ENCODE measurements at places on chromosomes 1 and 21.

- DNase-seq: no peak
Observed at GRCh38 chr1:201022820-201023516, 546 bp downstream of the KIF21B start.

DNA sequence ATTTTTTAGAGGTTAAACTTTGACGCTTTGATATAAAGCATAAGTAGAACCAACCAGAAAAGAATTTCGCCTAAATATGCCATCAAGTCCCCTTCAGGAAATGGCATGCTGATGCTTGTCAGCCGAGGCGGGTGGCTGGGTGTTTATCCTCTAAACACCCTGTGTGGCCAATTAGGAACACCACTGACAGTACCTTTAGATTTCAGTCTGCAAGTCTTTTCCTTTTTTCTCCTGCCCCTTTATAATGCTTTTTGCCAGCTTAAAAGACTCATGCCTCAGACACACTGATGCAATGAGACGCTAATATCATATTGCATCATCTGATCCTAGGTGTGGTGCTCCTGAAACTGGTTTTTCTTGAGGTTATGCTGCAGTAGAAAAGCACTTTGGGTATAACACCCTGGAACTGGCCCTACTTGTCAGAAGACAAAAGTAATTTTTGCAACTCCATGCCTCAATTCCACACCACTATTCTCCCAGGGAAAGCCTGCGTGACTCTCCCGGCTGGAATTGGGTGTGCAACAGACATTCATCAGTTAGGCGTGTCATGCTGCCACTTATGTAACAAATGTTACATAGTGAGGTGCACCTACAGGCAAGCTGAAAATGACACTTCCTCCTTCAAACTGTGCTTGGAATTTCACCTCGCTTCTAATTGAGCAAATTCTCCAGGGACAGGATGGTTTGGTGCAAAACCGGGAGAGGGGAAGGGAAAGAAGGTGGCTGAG, 2.0 kb upstream of the RCC2 start:
- DNase-seq: no peak

- no peak for DNase-seq
Observed at GRCh38 chr1:89894210-89895201, 73.7 kb downstream of the LRRC8D start.

- DNase-seq: no peak
Observed at GRCh38 chr21:36479415-36480402, at the start of gene CLDN14. Gene CLDN14 (minus strand): TSS chr21:36480122. CDS start chr21:36461695, 18,427 bp downstream.

- no peak for DNase-seq
Observed at GRCh38 chr21:33640697-33641351, 717 bp downstream of the CRYZL1 start.

DNA sequence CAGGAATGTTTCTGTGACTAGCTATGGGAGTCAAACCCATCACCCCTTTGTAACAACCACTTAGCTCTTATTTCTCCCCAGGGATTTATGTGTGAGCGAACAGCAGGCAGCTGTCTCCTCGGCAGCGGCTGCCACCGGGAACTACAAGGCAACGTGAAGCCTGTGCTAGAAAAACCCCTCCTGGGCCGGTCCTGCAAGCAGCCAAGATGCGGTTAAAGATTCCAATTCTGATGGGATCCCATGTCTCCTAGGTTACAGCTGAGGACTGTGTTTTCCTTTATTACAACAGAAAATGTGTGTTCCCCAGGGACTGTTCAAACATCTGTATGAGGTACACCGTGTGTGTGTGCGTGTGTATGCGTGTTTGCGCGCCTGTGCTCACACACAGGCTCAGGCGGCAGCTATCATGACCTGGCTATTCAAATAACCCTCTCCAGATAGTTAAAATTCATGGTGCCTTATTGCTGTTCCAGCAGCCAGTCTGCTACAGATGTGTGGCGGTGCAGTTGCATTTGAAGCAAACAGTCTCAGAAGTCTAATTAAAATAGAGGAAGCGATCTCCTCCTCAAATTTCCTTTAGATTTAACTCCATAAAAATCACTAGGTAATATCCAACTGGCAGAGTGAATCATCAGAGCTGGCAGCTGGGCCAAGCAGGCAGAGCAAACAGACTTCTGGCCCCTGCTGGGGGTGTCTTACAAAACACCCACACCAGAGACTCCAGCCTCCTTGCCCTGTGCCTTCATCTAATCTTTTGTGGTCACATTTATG, 68.0 kb downstream of the LMX1A start:
- DNase-seq: no peak

DNA sequence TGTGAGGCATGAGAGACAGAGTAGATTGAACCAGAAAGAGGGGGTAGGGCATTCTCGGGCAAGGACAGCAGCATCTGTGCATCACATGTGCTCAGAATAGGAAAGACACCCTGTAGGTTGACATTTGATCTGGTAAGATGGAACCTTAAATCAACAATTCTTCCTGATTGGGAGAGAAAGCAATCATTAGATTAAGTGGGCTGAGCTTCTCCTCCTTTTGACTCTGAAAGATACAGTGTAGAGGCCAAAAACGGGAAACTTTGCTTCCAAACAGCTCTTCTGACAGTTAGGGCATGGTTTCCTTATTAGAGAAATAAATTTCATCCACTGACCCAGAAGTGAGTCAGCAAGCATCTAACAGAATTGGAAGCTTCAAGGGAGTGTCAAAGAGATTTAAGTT, 9.7 kb downstream of the KIF14 start:
- DNase-seq: peak; percentile 85

GRCh38 chr1:206498685-206499084, 8.6 kb upstream of the RASSF5 start:
- DNase-seq: no peak

GRCh38 chr1:159827102-159827490, 423 bp downstream of the SLAMF8 start:
- no peak for DNase-seq

GRCh38 chr1:236311040-236311439, 29.3 kb upstream of the ERO1B start:
- DNase-seq: no peak

- DNase-seq: no peak
Observed at GRCh38 chr1:34331020-34331926, 154.6 kb downstream of the C1orf94 start.

DNA sequence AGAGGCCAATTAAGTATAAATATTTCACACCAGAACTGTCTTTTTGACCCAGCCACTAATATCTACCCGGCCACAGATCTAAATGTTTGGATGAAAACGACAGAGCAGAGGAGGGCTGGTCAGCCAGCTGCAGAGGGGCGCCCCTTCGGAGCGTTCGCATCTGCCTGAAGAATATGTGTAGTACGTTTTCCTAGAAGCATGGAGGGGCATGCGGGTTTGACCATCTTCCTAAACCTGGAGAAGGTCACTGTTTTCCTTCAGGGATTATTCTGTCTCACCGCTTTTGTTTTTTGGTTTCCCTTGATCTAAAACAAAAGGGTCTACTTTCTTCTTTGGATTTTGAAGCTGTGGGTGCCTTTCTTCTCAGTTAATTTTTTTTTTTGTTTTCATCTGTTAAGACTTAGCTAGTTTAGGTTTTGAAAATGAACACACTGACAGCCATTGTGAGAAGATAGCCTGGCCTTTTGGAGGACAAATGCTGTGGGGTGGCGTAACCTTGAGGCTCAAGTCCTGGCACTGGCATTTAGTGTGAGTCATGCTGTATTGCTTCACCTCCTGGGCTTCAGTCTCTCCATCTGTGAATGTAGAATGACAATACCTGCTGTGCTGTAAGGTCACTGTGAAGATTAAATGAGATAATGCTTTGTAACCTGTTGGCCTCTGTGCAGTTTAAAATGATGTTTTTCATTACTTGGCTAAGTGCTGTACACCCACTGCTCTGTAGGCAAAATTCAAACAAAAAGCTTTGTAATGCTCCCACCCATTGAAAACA, 74.1 kb upstream of the IRF2BP2 start:
- no peak for DNase-seq

DNA sequence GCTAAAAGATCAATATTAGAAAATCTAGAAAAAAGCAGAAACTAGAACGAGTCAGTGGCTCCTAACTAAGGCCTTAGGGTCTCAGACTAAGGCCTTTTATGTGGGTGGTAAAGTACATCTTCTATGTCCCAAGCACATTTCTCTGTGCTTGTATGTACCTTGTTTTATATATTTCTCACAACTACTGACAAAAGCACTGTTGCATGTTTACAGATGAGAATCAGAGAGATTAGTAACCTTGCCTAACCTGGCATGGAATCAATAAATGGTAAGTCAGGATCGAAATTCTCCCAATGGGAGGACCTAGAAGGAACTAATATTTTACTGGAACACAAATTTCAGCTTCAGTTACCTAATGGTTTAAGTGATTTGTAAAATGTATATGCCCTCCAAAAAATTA, 160.9 kb downstream of the FGGY start:
- no peak for DNase-seq

DNA sequence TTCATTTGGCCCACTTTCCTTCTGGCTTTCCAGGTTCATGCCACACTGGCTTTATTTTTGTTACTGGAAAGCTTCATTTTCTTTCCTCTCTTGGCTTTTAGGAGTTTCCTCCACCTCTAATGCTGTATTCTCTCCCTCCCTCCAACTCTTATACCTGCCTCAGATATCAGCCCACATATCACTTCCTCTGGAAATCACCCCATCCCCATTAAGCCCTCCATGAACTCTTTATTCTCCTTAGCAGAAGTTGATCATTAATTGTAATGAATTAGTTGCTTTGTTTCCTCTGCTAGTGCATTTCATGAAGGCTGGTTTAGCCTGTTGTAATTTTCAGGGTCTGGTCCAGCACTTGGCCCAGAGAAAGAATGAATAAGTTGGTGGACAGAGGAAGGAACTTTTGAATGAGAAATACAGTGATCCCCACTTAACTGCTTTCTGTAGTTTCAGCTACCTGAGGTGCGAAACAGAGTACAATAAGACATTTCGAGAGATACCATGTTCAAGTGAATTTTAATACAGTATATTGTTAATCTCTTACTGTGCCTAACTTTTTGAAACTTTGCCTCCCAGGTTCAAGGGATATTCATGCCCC, 1.7 kb downstream of the SOAT1 start:
- DNase-seq: no peak

GRCh38 chr1:158992787-158993312, 16.9 kb upstream of the IFI16 start:
- DNase-seq: no peak

DNA sequence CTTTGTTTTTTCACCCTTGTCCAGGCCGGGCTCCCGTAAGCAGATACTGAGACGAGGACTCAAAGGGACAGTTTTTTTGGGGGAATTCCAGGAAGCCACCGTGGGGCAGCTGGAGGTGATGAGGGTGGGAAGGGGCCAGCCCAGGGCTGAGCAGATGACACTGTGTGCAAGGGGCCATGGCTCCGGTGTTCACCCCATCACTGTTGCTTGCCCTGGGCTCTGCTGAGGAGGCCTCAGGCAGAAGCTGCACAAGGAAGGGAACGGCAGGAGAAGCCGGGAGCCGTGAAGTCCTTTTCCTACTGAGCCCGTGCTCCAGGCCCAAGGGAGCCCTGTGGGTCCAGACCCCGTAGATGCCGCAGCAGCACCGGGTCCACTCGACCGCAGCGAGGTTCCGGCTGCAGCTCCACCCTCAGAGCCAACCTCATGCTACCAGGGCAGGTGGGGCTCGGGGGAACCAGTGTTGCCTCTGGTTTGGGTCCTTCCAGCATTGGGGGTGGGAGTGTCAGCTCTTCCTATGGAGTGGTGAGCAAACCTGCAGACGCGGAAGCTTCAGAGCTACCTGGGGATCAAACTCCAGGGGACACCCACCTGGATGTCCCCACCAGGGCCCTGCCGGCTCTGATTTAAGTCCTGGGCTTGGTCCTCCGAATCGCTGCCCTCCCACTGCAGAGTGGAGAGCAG, 4.3 kb upstream of the CALML6 start:
- DNase-seq: no peak

DNA sequence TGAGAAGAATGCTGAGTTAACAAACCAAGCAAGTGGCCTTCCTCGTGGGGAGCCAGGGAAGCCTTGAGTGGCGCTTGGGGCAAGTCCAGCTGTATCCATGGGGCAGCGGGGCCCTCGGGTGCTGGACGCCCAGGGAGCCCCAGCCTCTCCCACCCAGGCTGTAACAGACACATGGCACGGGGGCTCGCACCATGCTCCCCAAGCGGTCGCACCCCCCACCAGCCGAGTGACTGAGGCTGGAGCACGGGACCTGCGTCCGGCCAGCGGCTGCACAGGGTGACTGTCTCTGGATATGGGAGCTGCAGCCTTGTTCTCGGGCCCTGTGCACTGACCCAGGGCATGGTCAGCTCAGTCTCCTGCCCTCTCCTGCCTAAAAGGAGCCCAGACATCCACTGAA, 53.9 kb upstream of the ACTRT2 start:
- no peak for DNase-seq

DNA sequence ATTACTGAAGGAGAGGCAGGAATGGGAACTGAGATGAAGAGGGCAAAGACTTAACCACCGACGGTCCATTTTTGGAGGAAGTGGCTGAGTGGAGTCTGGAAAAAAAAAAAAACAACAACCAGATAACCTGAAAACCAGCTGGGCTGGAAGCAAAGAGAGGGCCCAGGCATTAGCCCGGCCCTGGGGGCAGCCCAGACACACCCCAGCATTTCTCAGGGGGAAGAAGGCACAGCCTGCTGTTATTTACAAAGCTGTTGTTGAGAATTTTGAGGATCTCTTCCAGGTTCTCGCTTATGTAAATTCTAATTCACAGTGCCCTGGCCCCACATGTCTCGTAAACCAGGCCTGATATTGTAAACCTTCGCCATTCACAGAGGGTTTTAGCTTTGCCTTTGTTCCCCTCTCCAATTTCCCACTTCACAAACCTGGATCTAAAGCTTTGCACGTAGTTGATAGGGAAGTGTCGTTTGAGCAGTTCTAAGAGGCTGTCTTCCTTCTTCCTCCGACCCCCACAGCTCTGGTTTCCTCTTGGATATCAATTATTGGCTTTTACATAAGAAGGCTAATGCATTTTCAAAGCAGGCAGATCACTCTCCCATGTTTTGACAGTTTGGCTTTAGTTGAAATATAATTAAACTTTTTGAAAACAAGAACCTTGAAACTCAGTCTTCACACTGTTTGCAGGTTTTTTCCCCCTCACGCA, 161.8 kb upstream of the IRF2BP2 start:
- no peak for DNase-seq

- no peak for DNase-seq
Observed at GRCh38 chr1:12165342-12165741, 1.4 kb upstream of the TNFRSF1B start.

DNA sequence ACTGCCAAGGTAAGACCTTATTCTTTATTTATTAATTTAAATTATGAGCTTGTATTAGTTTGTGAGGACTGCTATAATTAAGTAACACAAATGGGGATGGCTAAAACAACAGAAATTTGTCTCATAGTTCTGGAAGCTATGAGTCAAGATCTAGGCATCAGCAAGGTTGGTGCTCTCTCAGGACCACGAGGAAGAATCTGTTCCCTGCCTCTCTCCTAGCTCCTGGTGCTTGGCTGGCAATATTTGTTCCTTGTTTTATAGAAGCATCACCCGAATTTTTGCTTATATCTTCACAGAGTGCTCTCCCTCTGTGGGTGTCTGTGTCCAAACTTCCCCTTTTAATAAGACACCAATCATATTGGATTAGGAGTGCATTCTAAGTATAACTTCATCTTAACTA, 41.4 kb upstream of the CCDC190 start:
- no peak for DNase-seq

GRCh38 chr1:66140072-66140471, 347.4 kb downstream of the PDE4B start:
- no peak for DNase-seq

GRCh38 chr1:198711837-198712236, 73.0 kb downstream of the PTPRC start:
- no peak for DNase-seq

- peak; percentile 61 for DNase-seq
Observed at GRCh38 chr1:15046487-15047165, 106.9 kb upstream of the TMEM51 start.

- DNase-seq: no peak
Observed at GRCh38 chr1:213523781-213524398, 463.9 kb upstream of the PROX1 start.

GRCh38 chr1:208239473-208240381, 4.5 kb downstream of the PLXNA2 start:
- DNase-seq: no peak

Data from HFF-Myc (cell line).